Osteoblast (primary cell): ENCODE measurements at places on chromosomes 2 and 18.

- no peak for DNase-seq
Measured at GRCh38 chr2:31012406-31012805, 125.8 kb downstream of the GALNT14 start.

GRCh38 chr2:67626656-67627055 is 229.5 kb downstream of the ETAA1 start:
- no peak for DNase-seq

GRCh38 chr2:160241251-160242137 is 41.4 kb upstream of the ITGB6 start:
- no peak for DNase-seq

GRCh38 chr18:13610555-13611141 is 115.7 kb downstream of the FAM210A start:
- DNase-seq = peak; percentile 35

DNA sequence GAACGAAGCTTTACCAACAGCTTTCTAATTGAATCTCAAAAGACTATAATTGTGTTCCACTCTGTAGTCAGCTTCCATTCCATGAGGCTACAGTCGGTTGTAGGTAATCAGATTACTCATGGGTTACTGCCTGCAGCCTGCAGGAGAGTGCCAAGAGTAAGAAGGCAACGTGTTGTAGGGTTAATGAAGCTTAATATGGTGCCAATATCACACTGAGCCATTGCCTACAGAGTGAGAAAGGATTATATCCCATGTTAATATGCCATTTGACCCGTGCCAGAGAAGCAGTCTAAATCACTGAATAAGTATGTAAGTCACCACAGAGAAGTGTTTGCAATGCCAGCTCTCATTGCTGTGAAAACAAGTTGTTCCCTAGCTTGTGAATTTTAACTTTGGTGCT is 734.5 kb upstream of the ACVR2A start:
- DNase-seq = no peak

DNA sequence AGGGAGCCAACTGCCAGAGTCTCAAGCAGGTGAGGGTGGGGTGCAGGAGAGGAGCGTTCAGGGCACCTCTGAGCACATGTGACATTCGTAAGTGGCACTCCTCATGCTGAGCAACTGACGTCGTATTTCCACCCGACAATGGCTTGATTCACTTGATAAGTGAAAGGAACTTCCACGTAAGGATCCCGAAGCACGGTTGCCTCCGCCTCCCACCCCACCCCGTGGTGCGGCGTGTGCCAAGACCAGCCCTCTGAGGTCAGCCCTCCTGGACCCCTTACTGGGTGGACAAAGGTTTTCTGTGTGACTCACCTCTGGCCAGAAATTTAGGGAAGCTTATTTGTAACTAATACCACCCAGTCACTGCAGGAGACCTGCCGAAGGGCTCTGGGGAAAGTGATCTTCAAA is 59.9 kb downstream of the AGAP1 start:
- DNase-seq = peak; percentile 25

- no peak for DNase-seq
Measured at GRCh38 chr2:172484706-172485105, 57.3 kb downstream of the ITGA6 start.

- DNase-seq = no peak
Measured at GRCh38 chr2:162766092-162766491, 72.5 kb downstream of the KCNH7 start.

DNA sequence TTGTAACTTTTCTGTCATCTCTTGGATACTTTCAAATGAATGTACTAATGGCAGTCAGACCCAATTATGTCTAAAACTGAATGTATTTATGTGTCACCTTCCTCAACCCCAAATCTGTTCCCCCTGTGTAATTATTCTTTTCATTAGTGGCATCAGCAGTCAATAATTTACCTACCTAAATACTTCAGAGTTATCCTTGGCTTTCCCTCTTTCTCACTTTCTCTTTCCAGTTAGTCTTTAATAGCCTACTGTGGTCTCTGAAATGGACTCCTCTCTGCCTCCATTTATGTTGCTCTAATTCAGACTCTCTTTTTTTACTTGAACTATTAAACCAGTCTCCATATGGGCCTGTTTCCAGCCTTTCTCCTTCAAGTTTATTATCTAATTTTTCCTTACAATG is 21.0 kb downstream of the C18orf63 start:
- no peak for DNase-seq

- DNase-seq = no peak
Measured at GRCh38 chr18:840023-840408, 28.0 kb upstream of the YES1 start.

- DNase-seq = no peak
Measured at GRCh38 chr2:175103191-175103590, 64.8 kb downstream of the ATF2 start.

GRCh38 chr2:45422921-45423320 is 188.1 kb downstream of the SRBD1 start:
- no peak for DNase-seq

DNA sequence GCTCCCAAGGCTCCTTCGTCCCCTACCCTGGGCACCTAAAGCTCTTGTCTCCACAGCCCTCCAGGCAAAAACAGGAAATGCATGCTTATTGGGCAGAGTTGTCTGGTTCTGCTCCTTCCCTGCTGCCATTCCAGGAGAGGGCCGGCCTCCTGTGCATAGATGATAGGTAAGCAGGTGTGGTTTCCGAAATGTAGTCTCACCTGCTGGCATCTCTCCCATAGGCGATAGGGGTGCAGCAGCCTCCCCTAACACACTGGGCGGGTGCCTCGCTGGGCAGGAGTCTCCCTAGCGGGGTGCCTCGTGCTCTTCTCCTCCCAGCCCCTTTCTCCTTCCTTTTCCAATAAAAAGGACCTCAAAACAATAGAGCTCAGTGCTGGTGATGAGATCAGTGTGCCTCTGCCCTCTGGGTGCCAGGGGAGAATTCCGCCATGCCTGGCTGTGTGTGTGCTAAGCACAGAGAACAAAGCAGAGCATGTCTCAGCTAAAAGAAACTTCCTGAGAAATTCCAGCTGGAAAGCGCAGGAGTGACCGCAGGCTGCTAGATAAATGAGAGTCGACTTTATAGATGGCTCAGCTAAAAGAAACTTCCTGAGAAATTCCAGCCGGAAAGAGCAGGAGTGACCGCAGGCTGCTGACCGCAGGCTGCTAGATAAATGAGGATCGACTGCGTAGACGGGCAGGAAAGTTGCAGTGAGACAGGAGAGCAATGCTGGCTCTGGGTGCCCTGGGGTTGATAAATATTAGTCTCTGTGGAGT is 11.3 kb upstream of the PXDN start:
- DNase-seq = peak; percentile 83

GRCh38 chr2:216159646-216160045 is 50.5 kb downstream of the XRCC5 start:
- DNase-seq = no peak

- no peak for DNase-seq
Measured at GRCh38 chr2:16653083-16653375, 12.6 kb downstream of the CYRIA start.

DNA sequence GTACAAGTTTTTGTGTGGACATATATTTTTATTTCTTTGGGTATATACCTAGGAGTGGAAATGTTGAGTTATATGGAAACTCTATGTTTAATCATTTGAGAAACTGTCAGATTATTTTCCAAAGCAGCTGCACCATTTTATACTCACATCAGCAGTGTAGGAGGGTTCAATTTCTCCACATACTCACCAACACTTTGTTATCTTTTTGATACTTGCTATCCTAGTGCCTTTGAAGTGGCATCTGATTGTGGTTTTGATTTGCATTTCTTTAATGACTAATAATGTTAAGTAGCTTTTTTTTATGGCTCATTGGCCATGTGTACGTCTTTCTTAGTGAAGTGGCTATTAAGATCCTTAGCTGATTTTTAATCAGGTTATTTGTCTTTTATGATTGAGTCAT is 64.7 kb upstream of the SLC8A1 start:
- DNase-seq = no peak

DNA sequence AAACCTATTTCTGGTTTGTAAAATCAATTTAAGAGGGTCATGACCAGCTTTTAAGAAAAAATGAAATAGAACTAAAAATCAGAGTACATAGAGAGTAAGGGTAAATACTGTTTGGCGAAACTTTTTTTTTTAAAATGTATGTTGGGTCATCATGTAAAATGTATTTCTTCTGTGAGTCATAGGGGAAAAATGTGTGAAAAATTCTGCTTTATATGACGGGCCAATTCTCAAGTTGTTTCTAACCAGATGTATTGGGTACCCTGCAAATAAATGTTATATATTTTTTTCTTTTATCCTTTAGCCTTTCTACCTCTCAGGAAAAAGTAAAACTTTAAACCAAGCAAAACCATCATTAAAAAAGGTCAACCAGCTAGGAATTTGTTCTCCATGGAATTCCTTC is 13.9 kb downstream of the AFTPH start:
- DNase-seq = no peak

- no peak for DNase-seq
Measured at GRCh38 chr2:224925061-224925809, 117.0 kb downstream of the DOCK10 start.
